ENCODE measurements at places on chromosomes 3 and 15. TPM values are rescaled to one million over a fixed set of nuclear protein-coding genes. Genes with fewer than 3 reads are reported as not detected.

ZFYVE19 gene
- total RNA-seq = 19.3 TPM

SLC9C1 gene
- total RNA-seq = 0.30 TPM

VIPR1 gene
- not detected for total RNA-seq

SEMA3B gene
- 12.4 TPM for total RNA-seq

GADL1 gene
- total RNA-seq = not detected

LRRC31 gene
- not detected for total RNA-seq

ERC2 gene
- total RNA-seq = 0.42 TPM

FBXW12 gene
- not detected for total RNA-seq

CELF6 gene
- total RNA-seq = not detected

Data from smooth muscle cell of the umbilical artery (primary cell).